GOT3 (cell line): ENCODE measurements at places on chromosomes 3 and 15.

- no peak for DNase-seq
Observed at GRCh38 chr3:18681818-18682345, 256.7 kb upstream of the SATB1 start.

- DNase-seq = no peak
Observed at GRCh38 chr3:96813134-96813819, 1.1 kb upstream of the EPHA6 start.

GRCh38 chr15:45168286-45168685 is 19.5 kb downstream of the SHF start:
- DNase-seq = no peak

- DNase-seq = no peak
Observed at GRCh38 chr15:67724691-67725375, 100.5 kb upstream of the SKOR1 start.

DNA sequence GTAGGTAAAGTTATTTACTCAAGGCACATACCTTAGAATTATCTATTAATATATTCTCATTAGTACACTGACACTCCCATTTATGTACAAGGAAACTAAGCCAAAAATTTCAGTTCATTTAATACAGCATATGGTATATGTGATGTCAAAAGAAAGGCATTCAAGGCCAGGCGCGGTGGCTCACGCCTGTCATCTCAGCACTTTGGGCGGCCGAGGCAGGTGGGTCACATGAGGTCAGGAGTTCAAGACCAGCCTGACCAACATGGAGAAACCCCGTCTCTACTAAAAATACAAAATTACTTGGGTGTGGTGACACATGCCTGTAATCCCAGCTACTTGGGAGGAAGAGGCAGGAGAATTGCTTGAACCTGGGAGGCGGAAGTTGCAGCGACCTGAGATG is 435.2 kb downstream of the GBE1 start:
- no peak for DNase-seq

DNA sequence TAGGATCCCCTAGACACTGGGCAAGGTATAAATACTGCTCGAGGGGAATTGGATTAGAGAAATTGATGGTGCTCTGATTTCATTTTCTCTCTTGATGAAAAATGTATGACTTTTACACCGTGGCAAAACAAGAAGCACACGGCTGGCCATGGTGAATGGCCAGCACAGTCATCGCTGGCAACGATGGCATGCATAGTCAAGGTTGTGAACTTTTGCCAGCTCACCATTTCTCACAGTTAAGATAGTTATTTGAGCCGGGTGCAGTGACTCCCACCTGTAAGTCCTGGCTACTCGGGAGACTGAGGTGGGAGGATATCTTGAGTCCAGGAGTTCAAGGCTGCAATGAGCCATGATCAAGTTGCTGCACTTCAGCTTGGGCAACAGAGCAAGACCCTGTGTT is 95.4 kb downstream of the HMG20A start:
- no peak for DNase-seq

DNA sequence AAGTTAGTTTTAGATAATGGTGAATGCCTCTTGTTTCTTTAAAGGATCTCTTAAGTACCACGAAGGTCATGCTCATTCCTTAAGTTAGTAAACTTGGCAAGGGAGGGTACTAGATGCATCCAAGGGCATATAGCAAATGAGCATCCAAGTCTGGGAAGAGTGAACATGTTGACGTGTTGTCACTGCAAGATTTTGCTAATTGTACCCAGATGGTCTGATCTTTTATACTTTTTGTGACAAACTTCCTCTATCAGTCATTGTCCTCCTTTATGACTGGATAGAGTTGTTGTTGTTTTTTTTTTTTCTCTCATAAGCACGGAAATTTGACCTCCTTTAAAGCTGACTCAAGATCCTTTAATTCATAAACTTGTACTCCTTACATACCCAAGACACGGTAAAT is 121.3 kb downstream of the CHST2 start:
- DNase-seq = no peak

DNA sequence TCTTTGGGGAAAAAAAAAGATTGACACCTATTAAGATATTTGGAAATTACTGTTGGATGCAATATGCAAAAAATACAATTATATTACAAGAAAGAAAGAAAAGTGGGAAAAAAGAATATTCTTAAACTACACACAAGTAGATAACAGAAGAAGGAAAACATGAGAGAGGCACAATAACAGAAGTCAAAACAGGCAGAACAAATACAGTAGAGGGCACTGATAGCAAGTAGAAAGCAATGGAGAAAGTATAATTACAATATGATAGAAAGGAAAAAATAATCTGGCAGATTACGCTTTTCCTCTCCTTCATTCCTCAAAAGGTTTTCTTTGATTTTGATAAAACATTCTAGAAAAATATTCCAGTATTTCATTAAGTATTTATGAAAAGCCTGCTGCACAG is 72.1 kb downstream of the ADAM10 start:
- no peak for DNase-seq
